ENCODE measurements at places on chromosomes 3 and 15.

DNA sequence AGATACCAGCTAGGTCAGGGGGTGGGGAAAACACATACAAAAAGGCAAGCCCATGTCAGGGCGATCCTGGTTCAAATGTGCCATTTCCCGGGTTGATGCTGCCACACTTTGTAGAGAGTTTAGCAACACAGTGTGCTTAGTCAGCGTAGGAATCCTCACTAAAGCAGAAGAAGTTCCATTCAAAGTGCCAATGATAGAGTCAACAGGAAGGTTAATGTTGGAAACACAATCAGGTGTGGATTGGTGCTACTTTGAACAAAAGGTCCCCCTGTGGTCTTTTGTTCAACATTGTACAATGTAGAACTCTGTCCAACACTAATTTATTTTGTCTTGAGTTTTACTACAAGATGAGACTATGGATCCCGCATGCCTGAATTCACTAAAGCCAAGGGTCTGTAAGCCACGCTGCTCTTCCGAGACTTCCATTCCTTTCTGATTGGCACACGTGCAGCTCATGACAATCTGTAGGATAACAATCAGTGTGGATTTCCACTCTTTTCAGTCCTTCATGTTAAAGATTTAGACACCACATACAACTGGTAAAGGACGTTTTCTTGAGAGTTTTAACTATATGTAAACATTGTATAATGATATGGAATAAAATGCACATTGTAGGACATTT, 28.9 kb downstream of the TPM1 start:
- DNase-seq = no peak

DNA sequence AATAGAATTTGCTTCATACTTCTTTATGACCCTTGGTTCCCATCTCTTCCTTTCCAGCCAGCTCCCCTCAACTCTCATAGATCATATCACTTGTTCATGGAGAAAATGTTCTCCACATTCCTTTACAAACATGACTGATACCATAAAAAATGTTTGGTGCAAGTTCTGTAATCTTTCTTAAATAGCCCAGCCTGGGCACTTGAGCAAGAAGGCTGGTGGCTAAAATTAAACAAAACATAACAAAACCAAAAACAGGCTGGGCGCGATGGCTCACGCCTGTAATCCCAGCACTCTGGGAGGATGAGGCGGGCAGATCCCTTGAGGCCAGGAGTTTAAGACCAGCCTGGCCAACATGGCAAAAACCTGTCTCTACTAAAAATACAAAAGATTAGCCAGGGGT, 8.9 kb upstream of the POLR2M start:
- DNase-seq = no peak

DNA sequence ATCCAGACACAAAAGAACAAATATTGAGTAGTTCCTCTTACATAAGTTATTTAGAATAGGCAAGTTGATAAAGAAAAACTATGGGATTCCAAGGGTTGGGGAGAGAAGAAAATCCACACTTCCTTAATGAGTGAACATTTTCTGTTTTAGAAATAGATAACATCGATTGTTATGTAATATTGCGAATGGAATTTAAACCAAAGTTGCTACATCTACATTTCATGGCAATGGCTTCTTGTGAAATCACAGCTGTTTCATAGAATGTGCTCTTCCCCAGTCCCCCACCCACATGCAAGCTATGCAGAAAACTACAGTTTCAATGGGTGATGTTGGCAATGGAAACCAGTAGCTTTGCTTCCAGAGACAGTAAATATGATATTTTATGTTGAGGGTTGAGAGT, 1639.5 kb downstream of the SI start:
- DNase-seq = no peak

- no peak for DNase-seq
Observed at GRCh38 chr3:134348524-134348923, 25.7 kb downstream of the AMOTL2 start.

DNA sequence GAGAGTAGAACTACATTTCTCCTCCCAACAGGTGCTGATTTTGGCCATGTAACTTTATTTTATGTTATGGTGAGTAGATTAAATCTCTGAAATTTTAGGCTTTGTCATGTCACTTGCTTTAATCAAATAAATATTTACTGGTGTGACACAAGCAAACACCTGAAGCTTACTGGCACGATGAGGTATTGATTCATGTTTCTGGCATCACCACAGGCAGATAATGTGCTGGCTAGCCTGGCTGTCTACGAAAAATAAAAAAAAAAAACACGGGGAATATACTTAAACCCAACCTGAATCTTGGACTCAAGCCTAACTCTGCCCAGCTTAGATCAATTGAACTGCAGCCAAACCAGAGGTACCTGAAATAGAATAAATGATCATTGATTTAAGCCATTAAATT, 65.6 kb upstream of the CADM2 start:
- no peak for DNase-seq

- DNase-seq = no peak
Observed at GRCh38 chr3:12598890-12599289, 42.0 kb downstream of the MKRN2 start.

Measured in cortex of kidney (tissue), 1 donor.